ENCODE measurements at places on chromosomes 2 and 18. TPM values are rescaled to one million over a fixed set of nuclear protein-coding genes. Genes with fewer than 3 reads are reported as not detected.

The CDK15 gene
- not detected for total RNA-seq

The SLC11A1 gene
- total RNA-seq = 0.19 TPM

DNA sequence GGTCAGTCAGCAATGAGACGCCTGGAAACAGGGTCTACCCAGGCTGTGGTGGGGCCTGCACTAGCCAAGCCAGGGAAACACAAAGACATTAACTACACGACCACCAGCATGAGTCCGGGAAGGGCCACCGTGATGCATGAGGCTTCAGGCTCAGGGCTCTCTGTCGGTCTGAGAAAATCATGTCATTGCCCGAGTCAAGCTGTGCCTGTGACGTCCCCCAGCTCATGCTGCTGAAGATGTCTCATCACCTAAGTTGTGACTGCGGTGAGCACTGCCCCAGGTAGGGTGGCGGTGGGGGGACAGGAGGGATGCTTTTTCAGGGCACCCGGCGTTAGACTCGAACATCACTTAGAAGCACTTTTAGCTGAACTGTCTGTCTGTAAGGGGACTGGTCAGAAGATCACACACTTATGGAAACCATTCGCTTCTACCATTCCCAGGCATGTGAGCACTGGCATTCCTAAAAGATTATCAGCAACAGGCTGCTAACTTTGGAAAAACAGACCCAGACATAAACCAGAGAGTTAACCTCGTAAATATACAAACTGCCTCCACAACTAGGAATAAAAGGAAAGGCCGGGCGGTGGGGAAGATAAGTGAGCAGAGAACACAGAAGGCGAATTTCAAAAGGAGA, 234.5 kb downstream of the HDAC4 start:
- no peak for DNase-seq

DNA sequence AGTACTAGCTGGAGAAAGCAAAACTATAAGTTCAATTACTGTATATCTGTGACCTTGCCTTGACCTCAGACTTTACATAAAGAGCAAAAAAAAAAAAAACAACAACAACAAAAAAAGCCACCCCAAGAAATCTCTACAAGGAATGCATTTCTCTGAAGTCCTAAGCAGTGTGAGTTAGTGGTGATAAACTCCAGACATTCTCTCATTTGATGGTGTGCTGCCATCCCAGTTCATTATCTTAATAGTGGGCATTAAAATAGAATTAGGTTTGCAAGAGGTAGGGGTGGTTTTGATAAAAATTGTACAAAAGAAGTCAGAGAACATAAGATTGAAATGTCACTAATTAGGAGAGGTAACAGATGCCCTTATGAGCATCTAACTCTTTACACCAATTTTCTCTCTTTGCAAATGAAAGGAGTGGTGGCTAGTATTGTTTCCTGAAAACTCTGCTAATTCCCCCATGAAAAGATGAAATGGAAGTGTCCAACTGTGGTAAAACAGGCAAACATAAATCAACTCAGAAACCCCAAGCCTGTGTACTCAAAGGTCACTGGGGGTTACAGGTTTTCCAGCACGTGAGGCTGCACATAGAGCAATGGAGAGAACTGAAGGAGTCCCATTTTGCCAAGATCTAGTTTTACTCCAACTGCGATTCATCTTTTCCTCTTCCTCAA, 131.9 kb downstream of the MEIS1 start:
- no peak for DNase-seq

- no peak for DNase-seq
Measured at GRCh38 chr2:232776435-232776834, at the start of gene KCNJ13. KCNJ13 (minus strand) TSS chr2:232776565; CDS start chr2:232771362, 5,203 bp downstream.

DNA sequence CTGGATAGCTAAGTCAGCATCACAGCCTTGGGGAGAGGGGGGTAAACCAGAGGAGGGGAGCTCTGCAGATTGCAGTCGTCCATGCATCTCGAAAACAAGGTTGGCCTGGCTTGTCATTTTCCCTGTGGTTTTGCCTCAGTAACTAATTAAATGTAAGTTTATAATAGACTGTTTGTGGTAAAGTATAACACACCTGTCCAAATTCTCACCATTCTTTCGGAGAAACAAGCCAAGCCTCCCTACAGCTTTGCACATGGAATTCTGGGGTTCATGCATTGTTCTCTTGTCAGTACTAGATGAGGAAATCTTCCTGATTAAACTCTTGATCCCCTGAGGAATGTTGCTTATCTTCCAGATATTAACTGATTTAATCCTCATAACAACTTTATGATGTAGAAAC, 1065.2 kb upstream of the FAM98A start:
- DNase-seq = no peak

GRCh38 chr2:105179469-105180372, 61.8 kb upstream of the GPR45 start:
- no peak for DNase-seq

GRCh38 chr2:157872791-157873190, 3.3 kb downstream of the ACVR1 start:
- no peak for DNase-seq

DNA sequence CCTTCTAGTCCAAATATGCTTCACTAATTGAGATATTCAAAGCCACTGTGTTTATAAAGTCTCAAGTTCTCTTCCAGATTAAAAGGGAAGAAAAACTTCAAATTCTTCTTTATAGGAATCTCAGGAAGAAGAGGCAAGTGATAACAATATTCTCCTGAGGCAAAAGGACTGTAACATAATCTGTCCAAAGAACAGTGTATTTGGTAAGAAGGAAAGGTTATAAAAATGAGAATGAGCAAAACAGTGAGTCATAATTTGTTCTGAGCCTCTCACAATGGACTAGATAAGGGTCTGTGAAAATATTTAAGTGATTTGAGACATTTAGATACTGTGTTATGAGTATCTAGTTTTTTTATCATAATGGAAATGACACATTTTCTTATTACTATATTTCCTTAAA, 44.3 kb downstream of the SNRPD1 start:
- no peak for DNase-seq
